PC-9 (cell line): ENCODE measurements at places on chromosomes 2 and 18.
A peak's percentile ranks its signal among the peaks of the same experiment; 100 is the strongest.

GRCh38 chr2:60357996-60358395 lies 195.5 kb downstream of the BCL11A start:
- DNase-seq: no peak

DNA sequence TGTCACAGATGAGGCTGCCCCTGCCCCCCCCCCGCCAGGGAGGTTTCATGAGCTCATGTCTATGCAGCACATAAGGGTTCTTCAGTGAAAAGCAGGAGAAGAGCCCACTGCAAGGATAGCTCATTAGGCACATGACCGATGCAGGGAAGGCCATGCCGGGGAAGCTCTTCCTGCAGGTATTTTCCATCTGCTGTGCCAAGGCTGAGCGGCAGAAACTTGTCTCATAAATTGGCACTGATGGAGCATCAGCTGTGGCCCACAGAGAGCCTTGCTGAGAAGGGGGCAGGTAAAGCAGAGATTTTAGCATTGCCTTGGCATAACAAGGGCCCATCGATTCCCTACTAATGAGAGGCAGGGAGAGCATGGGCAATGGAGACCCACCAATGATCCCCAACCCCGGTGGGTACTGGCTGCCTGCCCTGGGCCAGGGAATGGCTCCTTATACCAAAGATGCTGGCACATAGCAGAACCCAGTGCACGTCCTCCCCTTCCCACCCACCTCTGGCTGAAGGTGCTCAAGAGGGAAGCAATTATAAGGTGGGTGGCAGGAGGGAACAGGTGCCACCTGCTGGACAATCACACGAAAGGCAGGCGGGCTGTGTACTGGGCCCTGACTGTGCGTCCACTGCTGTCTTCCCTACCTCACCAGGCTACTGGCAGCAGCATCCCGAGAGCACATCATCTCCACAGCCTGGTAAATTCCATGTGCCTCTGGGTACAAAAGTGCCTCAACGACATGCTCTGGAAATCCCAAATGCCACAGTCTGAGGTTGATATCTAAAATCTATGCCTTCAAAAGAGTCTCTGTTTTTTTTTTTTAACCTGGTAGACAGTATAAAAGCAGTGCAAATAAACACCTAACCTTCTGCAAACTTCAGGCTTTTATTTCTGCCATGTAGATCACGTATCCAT lies 41.4 kb downstream of the STEAP3 start:
- DNase-seq: peak; percentile 67

DNA sequence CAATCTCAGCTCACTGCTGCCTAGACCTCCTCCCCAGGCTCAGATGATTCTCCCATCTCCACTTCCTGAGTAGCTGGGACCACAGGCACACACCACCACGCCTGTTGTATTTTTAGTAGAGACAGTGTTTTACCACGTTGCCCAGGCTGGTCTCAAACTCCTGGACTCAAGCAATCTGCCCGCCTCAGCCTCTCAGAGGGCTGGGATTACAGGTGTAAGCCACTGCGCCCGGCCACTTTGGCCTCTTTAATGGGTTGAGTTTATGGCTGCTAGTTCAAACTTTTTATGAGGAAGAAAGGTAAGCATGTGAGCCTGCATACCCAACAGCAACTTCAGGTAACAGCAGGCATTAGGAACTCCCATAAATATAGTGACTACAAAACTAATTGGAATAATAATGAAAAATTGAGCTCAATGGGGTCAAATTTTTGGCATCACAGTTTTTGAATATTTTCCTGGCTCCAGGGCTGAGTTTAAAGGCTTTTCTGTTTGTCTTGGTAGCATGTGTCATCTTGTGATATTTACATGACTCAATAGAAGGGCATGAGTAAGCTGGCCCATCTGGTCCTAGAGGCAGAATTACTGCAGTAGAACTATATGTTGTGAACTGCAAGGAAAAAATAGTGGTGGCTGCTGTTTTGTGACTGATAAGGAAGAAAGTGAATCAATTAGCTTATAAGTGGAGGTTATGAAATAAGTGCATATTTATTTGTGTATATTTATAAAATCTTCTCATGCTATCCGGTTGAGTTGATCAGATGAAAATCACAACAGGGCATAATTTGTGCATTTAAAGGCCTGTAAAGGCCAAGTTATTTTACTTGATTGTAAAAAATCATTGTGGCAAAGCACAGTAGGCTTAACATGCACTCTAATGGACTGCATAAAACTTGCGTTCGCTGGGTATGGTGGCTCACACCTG lies 24.8 kb downstream of the GALM start:
- DNase-seq: peak; percentile 52

GRCh38 chr18:76866666-76867065 lies 44.3 kb downstream of the ZNF236 start:
- no peak for DNase-seq

- no peak for DNase-seq
Observed at GRCh38 chr2:230924470-230925341, at the start of gene GPR55. TSS of gene GPR55 (minus strand) at chr2:230925242. CDS start at chr2:230910962, 14,280 bp downstream.

- DNase-seq: no peak
Observed at GRCh38 chr2:176856683-176857082, 355.9 kb upstream of the HNRNPA3 start.

GRCh38 chr18:2610549-2610948 lies 39.2 kb downstream of the NDC80 start:
- no peak for DNase-seq

GRCh38 chr2:215717501-215718381 lies 281.9 kb upstream of the FN1 start:
- no peak for DNase-seq

DNA sequence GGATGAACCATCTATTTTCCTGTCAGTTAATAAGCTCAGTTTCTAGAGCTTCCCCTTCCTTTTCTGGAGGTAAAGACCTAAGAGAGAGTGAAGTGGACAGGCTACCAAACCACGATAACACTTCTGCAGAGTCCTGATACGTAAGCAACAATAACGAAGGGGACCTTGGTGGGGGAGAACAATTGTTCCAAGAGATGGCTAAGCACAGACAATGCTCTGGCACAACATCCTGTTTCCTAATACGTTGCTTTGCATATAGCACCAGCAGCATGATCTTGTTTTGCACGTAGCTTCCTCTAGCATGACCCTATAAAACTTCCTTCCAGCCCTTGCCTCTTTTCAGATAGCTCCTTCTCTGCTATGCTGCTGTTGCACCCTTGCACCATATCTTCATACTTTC lies 247.3 kb downstream of the RAD51AP2 start:
- no peak for DNase-seq

DNA sequence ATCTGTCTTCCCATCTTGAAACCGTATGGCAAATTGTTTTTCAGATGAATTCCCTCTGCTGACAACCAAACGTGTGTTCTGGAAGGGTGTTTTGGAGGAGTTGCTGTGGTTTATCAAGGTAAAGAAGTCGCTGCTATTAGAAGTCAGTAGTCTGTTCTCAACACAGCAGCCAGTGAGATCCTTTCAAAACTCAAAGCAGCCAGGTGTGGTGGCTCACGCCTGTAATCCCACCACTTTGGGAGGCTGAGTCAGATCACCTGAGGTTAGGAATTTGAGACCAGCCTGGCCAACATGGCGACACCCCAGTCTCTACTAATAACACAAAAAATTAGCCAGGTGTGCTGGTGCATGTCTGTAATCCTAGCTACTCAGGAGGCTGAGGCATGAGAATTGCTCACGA lies 2.1 kb downstream of the TYMS start:
- no peak for DNase-seq

- DNase-seq: no peak
Observed at GRCh38 chr18:3305933-3306332, 44.0 kb downstream of the MYL12B start.
